ENCODE measurements at places on chromosomes 1 and 21.

- no peak for DNase-seq
Measured at GRCh38 chr1:117676615-117677130, 70.8 kb downstream of the TENT5C start.

GRCh38 chr1:59494145-59494833 is 197.4 kb downstream of the FGGY start:
- no peak for DNase-seq

GRCh38 chr1:226603858-226604559 is 55.4 kb downstream of the STUM start:
- DNase-seq = no peak

DNA sequence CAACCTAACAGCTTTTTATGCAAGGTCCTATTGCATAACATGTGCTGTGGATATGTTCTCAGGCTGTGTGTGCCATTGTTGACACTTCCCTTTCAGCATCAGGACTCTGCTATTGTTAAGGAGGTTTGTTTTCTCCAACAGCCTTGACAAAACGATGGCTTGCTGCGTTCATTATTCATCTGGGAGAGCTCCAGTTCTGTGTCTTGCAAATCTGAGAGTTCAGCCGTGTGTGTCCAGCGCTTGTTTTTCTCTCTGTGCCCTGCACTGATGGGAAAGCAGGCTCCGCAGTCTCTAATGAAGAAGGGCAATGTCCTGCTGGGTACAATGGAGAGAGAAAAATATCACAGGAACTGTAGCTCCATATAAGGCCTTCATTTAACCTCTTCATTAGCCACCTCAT is 63.7 kb downstream of the CLDN17 start:
- no peak for DNase-seq

DNA sequence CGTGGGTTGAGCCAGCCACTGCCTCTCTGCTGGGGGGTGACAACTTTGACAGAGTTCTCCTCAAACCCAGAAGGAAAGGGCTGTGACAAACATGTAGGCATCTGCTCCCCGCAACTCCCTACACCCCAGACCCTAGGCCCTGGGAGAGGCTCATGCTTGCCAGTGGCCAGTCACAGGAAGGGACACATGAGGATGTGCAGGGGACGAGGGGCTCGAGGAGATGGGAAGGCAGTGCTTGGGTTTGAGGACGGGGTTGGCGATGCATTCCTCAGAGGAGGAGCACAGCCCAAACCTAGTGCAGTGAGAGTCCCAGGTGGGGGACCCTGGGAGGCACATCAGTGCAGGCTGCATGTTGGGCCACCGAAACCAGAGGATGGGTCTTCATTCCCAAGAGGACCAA is 62.1 kb downstream of the STUM start:
- no peak for DNase-seq

- no peak for DNase-seq
Measured at GRCh38 chr1:243465738-243466137, 209.9 kb downstream of the SDCCAG8 start.

DNA sequence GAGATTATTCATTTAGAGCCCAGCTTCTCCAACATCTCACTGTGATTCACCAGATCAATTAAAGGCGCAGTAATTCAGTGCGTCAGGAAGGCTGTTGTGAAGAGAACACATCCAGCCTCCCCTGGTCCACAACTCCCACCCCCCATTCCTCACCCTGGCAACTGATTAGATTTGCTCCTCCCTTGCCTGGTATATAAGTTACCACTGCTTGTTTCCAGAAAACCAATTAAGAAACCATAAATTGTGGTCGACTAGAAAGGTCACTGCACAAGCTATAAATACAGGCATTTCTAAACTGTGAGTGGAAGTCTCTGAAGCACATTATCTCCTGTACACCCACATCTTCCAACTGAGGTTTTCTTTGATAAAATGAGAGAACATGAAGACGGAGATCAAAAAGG is 41.9 kb downstream of the FAM163A start:
- DNase-seq = no peak

DNA sequence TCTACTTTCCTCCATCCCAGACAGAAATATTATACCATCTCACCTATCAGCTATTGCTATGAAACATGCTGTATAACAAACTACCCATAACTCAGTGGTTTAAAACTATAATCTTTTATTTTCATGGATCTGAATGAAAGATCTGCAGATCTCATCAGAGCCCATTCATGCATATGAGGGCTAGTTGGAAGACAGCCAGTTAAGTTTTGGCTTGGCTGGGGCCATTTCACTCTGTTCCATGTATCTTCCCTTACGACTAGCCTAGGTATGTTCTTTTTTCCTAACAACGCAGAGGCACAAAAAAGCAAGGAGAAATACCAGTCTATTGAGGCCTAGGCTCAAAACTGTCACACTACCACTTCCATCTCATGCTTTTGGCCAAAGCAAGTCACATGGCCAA is 28.1 kb upstream of the RGS1 start:
- no peak for DNase-seq

DNA sequence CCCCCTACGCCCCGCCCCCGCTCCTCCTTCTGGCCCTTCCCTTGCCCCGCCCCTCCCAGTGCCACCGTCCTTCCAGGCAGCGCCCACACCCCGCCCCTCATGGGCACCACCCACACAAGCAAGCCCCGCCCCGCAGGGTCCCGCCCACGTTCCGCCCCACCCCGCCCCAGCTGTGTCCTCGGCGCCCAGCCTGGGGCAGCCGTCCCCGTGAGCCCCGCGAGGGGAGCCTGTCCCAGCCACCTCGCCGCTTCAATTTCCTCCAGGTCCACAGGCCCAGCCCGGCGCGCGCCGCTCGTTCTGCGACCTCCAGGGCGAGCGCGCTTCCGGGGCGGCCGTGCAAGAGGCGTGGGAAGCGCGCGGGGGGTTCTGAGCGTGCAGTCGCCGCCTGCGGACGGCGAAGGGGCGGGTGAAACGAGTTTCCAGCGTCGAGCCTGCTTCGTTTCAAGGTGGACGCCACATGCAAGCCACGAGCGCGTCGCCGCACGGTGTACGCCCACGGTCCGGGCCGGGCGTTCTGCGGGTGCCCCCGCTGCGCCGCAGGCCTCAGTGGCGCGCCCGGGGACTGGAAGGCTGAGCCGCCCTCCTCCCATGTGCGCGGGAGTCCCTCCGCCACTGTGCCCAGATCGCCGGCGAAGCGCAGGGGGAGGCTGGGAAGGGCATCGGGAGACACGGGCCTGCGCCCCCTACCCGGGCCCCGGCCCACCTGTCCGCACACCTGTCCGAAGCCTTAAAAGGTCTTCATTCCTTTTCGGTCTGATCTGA is 10.8 kb upstream of the FAAP20 start:
- peak; percentile 98 for DNase-seq

GRCh38 chr1:22275167-22275566 is 132.3 kb upstream of the WNT4 start:
- DNase-seq = no peak

DNA sequence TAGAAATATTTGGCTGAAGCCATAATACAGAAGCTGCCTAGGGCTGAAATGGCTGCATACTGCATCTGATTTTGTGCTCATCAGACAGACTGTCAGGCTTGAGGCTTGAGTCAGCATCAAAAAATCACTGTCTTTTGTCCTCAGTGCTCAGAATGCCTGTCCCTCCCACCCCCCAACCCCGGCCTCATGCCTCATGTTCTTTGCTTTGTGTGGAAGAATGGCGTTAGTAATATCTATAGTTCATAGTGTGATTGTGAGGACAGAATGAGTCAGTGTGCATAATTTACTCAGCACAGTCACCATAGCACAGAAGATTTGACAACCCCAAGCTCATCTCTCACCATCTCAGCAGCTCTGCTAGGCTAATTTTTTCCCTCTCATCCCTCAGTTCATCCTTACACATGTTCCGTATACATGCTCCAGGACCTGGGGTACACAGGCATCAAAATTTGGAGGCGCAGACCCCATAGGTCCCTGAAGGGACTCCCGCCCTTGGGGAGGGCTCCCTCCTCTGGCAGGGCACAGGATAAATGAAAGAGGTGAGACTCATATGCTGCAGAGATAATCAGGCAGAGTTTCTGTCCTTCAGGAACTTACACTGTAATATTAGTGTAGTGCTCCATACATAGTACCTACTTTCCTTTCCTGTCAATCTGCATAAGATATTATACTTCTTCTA is 159.1 kb upstream of the C8B start:
- DNase-seq = peak; percentile 33

DNA sequence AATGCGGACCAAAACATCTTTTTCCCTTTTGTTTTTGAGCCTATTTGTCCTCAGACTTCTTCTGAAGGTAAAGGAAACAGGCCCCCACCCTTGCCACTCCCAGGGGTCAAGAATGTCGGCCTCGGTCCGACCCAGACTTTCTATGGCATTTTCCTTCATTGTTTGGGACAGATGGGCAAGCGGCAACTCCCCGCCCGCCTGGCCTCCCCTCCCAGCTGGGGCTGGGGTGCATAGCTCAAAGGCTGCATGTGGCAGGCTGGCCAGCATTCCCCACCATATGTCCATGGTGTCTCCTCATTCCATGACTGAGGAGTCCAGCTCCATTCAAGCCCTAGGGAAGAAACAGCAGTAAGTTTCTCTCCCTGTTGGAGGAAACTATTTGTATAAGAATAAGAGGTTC is 29.4 kb upstream of the TSPEAR start:
- no peak for DNase-seq

- DNase-seq = no peak
Measured at GRCh38 chr1:160340866-160341265, 2.2 kb downstream of the COPA start.

DNA sequence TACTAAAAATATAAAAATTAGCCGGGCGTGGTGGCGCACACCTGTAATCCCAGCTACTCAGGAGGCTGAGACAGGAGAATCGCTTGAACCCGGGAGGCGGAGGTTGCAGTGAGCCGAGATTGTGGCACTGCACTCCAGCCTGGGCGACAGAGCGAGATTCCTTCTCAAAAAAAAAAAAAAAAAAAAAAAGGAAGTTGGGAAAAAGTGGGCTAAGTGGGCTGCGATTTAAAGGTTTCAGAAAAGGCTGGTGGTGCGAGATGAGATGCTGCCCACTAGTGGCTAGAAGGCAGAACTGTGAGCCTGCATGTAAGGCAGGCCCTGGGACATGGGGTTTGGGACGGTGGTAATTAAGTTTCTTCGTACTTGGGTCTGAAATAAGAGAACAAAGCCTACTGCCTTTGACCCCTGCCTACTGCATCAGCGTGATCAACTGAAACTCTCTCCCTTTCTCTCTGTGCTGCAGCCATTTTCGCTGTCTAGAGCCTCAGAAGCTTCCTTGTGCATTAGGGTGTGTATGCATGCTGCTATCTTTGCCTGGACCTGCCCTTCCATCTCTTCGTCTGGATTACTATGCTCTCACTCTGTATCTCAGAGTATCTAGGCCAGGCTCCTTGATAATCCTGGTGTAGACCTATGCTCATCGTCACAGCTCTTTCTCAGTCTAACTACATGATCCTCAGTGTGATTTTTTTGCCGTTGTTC is 12.4 kb downstream of the FMOD start:
- peak; percentile 75 for DNase-seq

GRCh38 chr1:75641325-75641724 is 30.4 kb upstream of the SLC44A5 start:
- no peak for DNase-seq

GRCh38 chr1:151916726-151917370 is 7.5 kb upstream of the THEM4 start:
- DNase-seq = no peak

DNA sequence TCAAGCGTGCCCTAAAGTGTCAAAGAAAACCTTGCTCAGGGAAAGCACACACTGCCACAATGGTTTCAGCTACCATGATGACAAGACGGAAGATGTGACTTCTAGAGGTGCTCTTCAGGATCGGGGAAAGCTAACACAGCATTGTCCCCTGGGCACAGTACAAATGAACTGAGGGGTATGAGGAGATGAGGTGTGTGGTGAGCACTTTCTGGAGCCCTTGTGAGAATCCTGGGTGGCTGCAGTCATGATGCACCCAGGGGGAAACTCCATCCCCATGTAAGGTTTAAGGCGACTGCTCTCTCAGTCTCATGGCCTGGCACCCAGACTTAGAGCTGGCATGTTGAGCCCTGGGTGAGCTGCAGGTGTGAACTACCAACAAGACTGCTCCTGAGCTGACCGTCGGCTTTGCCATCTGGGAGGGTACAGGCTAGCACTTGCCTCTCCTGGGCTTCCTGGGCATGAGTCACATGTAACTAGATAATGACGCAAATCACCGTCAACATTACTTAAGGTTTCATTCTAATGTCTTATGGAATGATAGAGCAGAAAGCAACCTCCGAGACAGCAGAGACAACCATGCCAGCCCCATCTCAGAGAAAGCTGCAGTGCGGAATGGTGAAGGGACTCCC is 144.6 kb downstream of the CLIC6 start:
- DNase-seq = no peak

GRCh38 chr1:18233176-18233864 is 125.7 kb downstream of the IGSF21 start:
- DNase-seq = no peak

- no peak for DNase-seq
Measured at GRCh38 chr1:30088594-30088993, 634.8 kb downstream of the MATN1 start.

GRCh38 chr1:24702511-24703293 is 42.5 kb upstream of the CLIC4 start:
- no peak for DNase-seq

DNA sequence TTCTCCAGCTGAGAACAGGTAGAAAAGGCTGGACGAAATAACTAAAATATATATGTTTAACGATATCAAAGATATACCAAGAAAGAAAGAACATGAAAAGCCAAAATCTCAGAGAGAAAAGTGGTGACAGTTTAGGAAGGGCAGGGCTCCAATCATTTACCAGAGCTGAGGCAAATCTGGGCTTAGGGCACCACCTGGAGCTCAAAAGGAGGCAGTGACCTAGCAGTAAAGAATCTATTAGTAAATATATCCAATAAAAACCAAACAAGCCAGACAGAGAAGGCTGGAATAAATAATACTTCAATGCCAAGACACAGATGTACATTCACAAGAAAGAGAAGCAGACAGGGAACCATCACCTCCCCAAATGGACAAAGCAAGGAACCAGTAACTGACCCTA is 43.5 kb downstream of the CHIA start:
- peak; percentile 67 for DNase-seq

GRCh38 chr21:24011087-24011486 is 1596.2 kb downstream of the MRPL39 start:
- no peak for DNase-seq

- no peak for DNase-seq
Measured at GRCh38 chr1:169860187-169860586, 33.5 kb downstream of the SCYL3 start.

GRCh38 chr1:94456736-94457135 is 38.5 kb downstream of the ABCD3 start:
- DNase-seq = no peak

All from activated CD4-positive, alpha-beta T cell treated with anti-CD3 and anti-CD28 coated beads for 36 hours (primary cell).